Fibroblast of the aortic adventitia (primary cell): ENCODE measurements at places on chromosomes 11 and 22. TPM values are rescaled to one million over a fixed set of nuclear protein-coding genes. Genes with fewer than 3 reads are reported as not detected.

The KCTD14 gene
- total RNA-seq: 0.45 TPM in 1 of 2 replicates, not detected in the other

The ZBTB16 gene
- 0.27 and 0.41 TPM in 2 replicates for total RNA-seq

The IL18 gene
- 0.81 and 1.4 TPM in 2 replicates for total RNA-seq

The PVALB gene
- not detected in 2 replicates for total RNA-seq

The DUSP8 gene
- total RNA-seq: 0.36 TPM in 1 of 2 replicates, not detected in the other

The OR4D9 gene
- not detected in 2 replicates for total RNA-seq
